ENCODE measurements at places on chromosomes 11 and 22. TPM values are rescaled to one million over a fixed set of nuclear protein-coding genes. Genes with fewer than 3 reads are reported as not detected.

OR5M8 gene
- total RNA-seq, result not detected

PIK3IP1 gene
- total RNA-seq, result 6.2 TPM

TBRG1 gene
- total RNA-seq, result 33.3 TPM

NRIP3 gene
- 0.65 TPM for total RNA-seq

E2F8 gene
- 9.4 TPM for total RNA-seq

NAT10 gene
- total RNA-seq, result 59.2 TPM

Measured in progenitor cell of endocrine pancreas (in vitro differentiated cells).